ENCODE measurements at places on chromosomes 1 and 21.

DNA sequence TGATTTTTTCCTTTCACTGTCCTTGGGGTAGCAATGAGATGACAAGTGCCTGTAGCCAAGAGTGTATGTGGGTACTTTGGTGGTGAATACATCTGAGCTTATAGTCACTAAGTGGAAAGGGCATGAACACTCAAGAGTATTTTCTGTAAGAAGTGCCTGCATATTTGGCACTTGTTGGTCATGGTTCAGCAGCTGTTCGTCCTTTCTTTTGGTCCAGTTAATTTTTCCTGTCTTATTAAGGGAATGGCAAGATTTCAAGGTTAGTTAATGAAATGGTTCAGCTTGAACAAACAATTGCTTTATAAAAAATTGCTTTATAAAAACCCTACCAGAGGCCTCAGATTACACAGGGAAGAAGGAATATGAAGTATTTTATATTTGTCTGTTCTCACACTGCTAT lies 48.6 kb upstream of the GPR52 start:
- no peak for DNase-seq

DNA sequence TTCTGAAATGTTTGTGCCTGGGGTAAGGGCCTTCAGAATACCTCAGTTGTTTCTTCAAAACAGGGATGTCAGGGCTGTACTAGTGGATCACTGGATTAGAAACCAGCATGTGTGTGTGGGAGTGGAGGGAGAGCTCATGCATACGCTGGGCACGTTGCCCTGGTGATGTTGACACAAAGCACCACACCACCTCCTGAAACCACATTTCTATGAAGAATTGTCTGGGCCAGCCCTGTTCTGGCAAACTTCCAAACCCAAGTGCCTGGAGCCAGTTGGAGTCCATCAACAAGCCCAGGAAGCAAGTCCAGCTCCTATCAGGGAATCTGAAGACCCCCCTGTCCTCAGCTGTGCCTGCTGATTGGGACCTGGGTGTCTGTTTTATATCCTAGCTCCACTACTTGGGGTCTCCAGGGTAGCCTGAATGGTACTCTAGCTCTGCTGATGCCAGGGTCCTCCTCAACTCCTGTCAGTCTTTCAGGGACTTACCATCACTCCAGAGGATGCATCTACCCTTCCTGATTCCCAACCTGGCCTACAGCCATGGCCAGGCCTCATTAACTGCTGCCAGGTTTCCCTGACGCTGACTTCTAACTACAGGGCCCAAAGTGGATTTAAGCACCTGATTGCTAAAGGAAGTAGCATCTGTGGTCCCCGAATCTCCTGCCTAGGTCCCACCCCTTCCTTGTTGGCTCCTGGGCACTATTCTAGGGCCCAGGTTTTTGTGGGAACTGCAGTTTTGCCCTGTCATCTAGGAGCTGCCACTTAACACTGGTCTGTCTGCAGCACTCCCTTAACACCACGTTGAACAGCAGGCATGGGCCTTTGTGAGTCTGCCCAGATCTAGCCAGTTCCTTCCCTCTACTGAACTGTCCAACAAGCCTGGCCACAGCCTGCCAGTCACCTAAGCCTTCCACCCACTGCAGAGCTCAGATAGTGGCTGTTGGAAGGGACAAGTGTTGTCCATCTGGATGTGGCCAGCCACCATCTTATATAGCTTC lies 45.5 kb downstream of the LPAR3 start:
- peak; percentile 96 for DNase-seq

DNA sequence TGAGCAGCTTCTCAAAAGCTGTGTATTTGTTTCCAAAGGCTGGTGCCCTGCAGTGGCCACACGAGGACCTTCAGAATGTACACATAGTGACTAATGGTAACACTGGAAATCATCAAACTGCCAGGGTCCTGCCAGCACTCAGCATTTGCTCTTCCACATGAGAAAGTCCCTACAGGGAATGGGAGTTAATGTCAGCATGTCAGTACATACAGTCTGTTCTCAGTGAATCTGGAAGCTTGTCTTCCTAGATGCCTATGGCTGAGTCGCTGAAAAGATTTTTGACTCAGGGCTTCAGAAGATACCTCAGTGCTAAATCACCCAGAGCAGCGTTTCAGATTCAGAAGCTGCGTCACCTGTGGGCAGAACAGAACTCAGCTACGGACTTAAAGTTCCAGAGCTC lies 108.2 kb downstream of the CDC7 start:
- no peak for DNase-seq

GRCh38 chr1:177897281-177897997 lies 72.4 kb downstream of the SEC16B start:
- no peak for DNase-seq

GRCh38 chr1:23004112-23004511 lies 11.5 kb downstream of the TEX46 start:
- DNase-seq = no peak

DNA sequence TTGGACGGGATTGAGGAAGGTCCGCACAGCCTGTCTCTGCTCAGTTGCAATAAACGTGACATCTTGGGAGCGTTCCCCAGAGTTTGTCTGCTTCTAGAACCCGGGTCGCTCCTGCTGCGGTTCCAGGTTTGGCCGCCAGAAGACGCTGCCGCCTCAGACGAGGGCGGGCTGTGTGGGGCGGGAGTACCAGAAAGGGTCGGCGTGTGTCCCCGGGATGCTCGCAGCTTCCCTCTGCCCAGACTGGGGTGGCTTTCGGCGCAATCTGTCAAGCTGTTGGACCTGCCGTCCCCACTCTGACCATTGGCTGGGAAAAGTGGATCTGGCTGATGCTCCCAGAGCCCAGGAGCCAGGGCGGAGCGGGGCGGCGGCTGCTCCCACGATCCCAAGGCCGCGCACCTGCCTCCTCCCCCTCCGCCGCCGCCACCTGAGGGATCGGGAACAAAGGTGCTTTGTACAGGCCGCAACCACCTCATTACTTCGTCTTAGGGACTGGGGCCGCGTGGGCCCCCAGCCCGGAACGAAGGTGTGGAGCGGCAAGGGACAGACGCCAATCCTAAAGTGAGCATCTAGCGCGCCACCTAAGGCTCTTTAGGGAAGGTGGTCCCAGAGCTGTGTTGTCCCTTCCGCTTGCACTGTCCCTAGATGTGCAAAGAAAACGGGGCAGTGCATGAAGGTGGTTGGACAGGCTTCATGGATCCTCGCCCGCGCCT lies 683 bp upstream of the EFNA4 start:
- DNase-seq = peak; percentile 41

GRCh38 chr1:234725177-234726132 lies 115.5 kb upstream of the IRF2BP2 start:
- DNase-seq = peak; percentile 76

GRCh38 chr1:22056936-22057335 lies 4.4 kb downstream of the CDC42 start:
- DNase-seq = no peak

- DNase-seq = no peak
These were observed 48.5 kb downstream of the FH start for GRCh38 chr1:241470908-241471590.

- DNase-seq = no peak
These were observed 522.7 kb downstream of the PLPP3 start for GRCh38 chr1:56056438-56057287.

GRCh38 chr1:64532646-64533045 lies 62.7 kb downstream of the CACHD1 start:
- DNase-seq = no peak

- DNase-seq = no peak
These were observed 23.6 kb downstream of the POU2F1 start for GRCh38 chr1:167244244-167244643.

- no peak for DNase-seq
These were observed 35.3 kb downstream of the LDLRAD1 start for GRCh38 chr1:53982763-53983104.

- no peak for DNase-seq
These were observed 7.5 kb downstream of the KIF1B start for GRCh38 chr1:10217748-10218441.

- no peak for DNase-seq
These were observed 2.2 kb upstream of the PAPPA2 start for GRCh38 chr1:176460544-176461336.

DNA sequence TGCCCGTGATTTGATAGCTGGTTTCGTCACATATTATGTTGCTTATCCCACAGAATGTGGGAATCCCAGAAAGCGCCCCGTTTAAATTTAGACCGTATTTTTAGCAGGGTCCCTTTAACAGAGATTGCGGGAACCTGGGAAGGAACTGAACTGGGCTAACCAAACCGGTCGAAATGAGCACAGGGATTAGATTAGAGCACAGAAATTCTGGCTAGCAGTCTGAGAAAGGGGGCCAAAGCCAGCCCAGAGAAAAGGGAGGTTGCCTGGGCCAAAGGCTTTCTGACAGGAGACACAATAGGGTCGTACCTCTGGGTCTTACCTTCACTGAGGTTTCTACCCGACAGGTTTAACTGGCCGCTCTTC lies 327 bp downstream of the LRRC40 start:
- DNase-seq = no peak

- DNase-seq = no peak
These were observed 664.4 kb downstream of the MATN1 start for GRCh38 chr1:30058970-30059369.

GRCh38 chr1:33468967-33469366 lies 3.5 kb upstream of the ZSCAN20 start:
- DNase-seq = no peak

- no peak for DNase-seq
These were observed 36.3 kb downstream of the GPR161 start for GRCh38 chr1:168100315-168101002.

GRCh38 chr1:246691622-246692495 lies 32.4 kb upstream of the SCCPDH start:
- no peak for DNase-seq

- no peak for DNase-seq
These were observed 194.4 kb downstream of the GIPC2 start for GRCh38 chr1:78240191-78240590.

GRCh38 chr1:236602171-236602570 lies 2.1 kb downstream of the HEATR1 start:
- DNase-seq = no peak

GRCh38 chr1:161989108-161989507 lies 34.6 kb downstream of the OLFML2B start:
- DNase-seq = no peak

DNA sequence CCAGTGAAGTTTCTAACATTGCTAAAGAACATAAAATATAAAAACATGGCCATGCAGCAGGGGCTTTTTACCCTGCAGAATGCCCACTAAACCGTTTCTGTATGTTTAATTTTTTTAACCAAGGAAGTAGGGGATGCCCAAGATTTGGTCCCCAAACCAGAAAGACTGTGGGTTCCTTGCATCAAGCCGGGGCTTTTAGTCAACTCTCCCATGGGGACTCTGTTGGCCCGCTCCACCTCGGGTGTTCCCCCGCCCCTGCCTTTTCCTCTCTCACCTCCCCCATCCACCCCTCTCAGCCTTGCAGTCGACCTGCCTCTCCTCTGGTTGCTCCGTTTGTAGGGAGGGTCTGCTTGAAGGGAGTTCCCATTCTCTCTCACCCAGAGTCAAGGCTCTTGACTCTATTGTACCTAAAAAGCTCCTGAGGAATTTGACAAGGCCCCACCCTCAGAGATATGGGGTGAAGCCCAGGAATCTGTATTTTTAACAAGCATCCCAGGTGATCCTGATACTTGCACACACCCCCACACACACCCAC lies 117.5 kb downstream of the TOMM20 start:
- no peak for DNase-seq

GRCh38 chr1:20936216-20936615 lies 149.1 kb upstream of the HP1BP3 start:
- no peak for DNase-seq

- DNase-seq = no peak
These were observed 20.8 kb downstream of the TFF3 start for GRCh38 chr21:42294273-42294880.
